ENCODE measurements at places on chromosomes 2 and 18.

- DNase-seq, result peak; percentile 7
Observed at GRCh38 chr2:147937744-147938349, 82.7 kb downstream of the ORC4 start.

DNA sequence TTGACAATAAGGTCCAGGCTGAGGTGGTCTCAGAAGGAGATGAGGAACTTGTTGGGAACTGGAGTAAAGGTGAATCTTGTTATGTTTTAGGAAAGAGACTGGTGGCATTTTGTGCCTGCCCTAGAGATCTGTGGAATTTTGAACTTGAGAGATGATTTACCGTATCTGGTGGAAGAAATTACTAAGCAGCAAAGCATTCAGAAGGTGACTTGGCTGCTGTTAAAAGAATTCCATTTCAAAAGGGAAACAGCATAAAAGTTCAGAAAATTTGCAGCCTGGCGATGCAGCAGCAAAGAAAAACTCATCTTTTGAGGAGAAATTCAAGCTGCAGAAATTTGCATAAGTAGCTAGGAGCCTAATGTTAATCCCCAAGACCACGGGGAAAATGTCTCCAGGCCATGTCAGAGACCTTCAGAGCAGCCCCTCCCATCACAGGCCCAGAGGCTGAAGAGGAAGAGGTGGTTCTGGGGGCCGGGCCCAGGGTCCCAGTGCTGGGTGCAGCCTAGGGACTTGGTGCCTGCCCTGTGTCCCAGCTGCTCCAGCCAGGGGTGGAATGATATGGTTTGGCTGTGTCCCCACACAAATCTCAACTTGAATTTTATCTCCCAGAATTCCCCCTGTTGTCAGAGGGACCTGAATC lies 73.5 kb downstream of the FIGN start:
- no peak for DNase-seq

DNA sequence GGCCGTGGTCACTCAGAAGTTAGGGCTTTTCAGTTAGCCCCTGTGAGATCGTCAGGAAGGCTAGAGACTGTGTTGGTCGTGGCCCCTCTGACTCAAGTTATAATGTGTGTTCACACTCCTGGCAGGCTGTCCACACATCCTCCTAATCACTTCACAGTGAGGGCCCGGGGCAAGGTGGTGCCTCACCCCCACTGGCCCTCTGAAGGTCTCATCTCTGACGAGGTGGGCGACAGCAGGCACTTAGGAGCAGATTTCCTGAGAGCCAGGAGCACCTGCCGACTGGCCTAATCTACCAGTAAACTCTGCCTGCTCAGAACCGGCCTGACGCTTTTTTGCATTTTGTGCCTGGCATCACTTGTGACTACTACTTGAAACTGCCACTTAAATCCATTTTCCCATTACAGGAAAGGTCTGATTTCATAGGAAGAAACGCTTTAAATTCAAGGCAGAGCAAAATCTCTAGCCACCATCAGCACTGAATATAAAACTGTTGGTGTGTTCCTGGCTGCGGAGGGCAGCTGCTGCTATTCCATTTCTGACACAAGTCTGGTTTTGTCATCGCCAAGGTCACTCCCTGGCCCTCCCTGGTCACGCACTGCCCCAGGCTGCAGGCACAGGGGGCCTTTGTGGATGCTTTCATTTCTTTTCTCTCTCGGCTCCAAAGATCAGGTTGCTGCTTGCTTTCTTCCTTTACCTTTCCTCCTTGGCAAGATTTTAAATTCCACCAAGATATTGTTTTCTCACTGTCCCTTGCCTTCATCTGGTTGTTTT lies 48.0 kb downstream of the RAB12 start:
- DNase-seq, result no peak

GRCh38 chr2:200454927-200455801 lies 54.7 kb downstream of the KCTD18 start:
- peak; percentile 36 for DNase-seq

DNA sequence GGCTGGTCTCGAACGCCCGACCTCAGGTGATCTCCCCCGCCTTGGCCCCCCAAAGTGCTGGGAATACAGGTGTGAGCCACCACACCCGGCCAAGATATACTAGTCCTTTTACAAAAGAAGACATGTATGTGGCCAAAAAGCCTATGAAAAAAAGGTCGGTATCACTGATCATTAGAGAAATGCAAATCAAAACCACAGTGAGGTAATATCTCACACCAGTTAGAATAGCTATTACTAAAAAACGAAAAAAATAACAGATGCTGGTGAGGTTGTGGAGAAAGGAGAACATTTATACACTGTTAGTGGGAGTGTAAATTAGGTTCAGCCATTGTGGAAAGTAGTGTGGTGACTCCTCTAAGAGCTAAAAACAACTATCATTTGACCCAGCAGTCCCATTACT lies 26.4 kb downstream of the KLHL23 start:
- no peak for DNase-seq

DNA sequence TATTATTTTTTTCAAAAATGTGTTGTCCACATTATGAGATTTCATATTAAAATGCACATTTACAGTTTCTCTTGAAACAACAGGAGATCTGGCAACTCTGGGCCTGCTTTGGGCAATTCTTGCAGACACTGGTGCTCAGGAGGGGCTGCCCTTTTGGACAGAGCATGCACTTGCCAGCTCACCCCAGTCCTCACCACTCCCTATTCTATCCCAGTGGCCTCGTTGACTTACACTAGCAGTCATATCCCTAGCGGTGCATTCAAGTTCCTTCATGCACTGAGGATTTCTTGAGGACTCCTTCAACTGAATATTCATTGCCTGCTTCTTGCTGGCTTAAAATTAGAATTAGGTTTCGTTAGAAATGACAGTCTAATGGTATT lies 87.9 kb upstream of the FHL2 start:
- DNase-seq, result no peak

DNA sequence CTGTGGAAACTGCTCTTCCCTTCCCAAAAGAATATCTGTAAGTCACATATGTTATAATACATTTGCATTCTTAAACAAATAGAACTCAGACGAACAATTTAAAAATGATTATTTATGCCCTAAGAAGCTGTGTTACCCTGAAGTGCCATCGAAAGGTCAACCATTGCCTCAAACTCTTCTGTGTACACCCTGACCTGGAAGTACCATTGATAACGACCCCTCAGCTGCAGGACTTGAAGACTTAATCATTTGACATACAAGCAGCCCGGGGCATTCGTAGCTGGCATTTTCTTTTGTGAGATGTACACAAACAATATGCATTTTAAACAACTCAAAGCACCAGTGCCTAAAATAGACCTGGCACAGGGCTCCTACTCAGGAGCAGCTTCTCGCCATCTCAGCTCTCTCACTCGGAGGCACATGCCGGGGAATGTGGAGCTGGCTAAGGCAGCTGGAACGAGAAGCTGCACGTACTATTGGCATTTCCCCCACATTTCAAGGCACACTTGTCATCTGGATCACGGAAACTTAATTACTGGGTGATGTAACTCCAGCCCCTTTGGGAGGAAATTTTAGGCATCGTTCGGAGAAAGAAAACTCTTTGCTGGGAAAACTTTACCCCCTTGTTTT lies 170.0 kb upstream of the GALNT5 start:
- no peak for DNase-seq

GRCh38 chr2:68846091-68846490 lies 25.1 kb downstream of the BMP10 start:
- DNase-seq, result no peak

- DNase-seq, result peak; percentile 29
Observed at GRCh38 chr2:190551928-190552327, 17.4 kb upstream of the NEMP2 start.

DNA sequence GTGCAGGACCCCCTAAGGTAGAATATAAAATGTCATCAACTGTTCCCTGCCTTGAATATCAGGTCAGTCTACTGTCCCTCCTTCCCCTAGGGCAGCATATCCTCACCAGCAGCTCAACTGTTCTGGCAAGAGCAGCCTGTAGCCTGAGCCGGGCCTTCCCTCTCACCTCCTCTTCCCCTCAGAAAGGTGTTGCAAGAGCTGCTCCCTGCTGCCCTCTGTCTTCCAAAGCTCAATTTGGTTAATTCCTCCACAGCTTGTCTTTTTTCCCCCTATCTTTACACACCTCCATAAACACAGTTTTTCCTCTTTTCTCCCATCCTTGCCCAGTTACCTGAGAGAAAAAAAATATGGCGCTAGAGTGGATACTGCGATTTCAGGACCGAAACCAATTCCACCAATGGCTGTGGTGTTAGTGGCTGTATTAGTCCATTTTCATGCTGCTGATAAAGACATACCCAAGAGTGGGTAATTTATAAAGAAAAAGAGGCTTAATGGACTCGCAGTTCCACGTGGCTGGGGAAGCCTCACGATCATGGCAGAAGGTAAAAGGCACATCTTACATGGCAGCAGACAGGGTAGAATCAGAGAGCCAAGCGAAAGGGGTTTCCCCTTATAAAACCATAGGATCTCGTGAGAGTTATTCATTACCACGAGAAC lies 184.7 kb downstream of the MREG start:
- DNase-seq, result peak; percentile 56

DNA sequence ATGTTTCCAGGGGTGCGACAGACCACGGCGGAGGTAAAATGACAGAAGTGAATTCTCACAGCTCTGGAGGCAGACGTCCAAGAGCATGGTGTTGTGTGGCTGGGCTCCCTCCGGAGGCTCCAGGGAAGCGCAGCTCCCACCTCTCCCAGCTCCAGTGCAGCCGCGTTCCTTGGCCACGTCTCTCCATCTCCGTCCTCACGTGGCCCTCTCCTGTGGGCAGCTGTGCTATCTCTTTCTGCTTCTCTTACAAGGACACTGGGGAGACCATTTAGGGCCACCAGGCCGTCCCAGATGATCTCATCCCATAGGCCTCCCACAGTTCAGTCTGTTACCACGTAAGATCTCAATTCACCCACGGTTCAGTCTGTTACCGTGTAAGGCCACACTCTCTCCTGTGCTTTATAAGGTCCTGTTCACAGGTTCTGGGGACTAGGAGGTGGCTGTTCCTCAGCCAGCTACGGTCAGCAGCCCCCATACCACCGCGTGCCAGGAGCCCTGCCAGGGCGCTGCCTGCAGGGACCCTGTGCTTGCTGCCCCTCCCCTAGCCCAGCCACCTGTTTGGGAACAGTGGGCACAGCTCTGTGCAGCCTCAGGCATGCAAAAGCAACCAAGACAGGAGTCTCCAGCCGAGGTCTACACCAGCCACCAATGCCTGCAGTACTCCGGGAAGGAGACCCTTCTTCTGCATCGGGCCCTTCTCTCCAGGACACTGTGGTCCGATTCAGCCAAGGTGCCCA lies 2.9 kb upstream of the MAB21L4 start:
- no peak for DNase-seq

GRCh38 chr2:168458139-168458538 lies 2.1 kb downstream of the CERS6 start:
- no peak for DNase-seq

- no peak for DNase-seq
Observed at GRCh38 chr18:50097702-50098101, 97.2 kb downstream of the MYO5B start.

GRCh38 chr18:68449292-68449691 lies 265.6 kb downstream of the TMX3 start:
- DNase-seq, result no peak

DNA sequence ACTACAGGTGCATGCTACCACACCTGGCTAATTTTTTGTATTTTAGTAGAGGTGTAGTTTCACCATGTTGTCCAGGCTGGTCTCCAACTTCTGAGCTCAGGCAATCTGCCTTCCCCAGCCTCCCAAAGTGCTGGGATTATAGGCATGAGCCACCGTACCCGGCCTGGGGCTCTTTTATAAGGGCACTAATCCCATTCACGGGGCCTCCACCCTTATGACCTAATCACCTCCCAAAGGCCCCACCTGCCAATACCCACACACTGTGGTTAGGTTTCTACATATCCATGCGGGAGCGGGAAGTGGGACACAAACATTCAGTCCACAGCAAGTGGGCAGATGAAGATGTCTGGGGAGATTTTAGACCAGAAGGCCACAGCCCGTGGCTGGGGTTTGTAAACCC lies 164.7 kb upstream of the SH3BP4 start:
- no peak for DNase-seq

- DNase-seq, result no peak
Observed at GRCh38 chr18:41266616-41267015, 688.4 kb upstream of the PIK3C3 start.

DNA sequence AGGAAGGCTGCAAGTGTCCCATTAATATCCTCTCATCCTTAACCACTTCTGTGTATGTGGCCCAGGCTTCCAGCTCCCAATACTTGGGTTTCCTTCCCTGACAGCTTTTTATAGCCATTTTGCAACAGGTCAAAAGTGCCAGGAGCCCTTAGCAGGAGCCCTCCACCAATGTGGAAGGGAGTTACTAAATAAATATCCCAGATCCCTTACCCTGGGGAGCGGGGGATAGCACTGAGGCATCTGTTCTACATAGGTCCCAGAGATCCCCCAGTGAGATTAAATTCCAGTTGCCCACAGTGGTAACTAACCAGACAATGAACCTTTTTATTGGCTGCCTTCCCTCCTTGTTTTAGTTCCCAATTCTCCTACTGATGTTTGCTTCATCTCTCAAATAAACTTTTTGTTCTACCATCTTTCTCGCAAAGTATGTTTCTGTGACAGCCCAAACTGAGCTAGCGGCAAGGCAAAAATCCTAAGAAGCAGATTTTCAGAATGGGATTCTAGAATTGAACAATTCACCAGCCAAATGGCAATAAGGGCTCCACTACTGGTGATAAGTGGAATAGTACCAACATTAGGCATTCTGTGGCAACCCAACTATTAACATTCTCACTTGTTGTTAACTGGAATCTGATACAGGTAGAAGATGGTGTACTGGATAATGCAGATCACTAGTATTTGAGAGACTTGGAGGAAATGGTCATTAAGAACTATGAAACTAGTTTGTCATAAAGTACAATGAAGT lies 83.9 kb upstream of the MAPRE2 start:
- DNase-seq, result no peak

DNA sequence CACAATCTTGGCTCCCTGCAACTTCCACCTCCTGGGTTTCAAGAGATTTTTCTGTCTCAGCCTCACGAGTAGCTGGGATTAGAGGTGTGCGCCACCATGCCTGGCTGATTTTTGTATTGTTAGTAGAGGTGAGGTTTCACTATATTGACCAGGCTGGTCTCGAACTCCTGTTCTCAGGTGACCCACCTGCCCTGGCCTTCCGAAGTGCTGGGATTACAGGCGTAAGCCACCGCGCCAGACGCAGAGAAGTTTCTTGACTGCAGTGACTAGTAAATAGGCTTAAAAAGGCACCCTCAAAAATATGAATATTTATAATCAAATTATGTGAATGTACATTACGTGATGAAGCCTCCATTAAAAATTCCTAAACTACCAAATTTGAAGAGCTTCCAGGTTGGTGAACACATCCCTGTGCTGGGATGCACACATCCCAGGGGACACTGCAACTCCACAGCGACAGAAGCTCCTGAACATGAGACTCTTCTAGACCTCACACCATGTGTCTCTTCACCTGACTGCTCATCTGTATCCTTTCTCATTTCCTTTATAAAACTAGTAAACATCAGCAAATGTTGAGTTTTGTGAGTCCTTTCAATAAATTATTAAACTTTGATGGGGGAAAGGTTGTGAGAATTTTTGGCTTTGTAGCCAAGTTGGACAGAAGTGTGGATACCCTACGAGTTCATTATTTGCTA lies 203.3 kb upstream of the SPOPL start:
- peak; percentile 5 for DNase-seq

GRCh38 chr2:240959941-240960308 lies 38.5 kb upstream of the SNED1 start:
- no peak for DNase-seq

All from GM20000 (cell line).